ENCODE measurements at places on chromosomes 5 and 9. TPM values are rescaled to one million over a fixed set of nuclear protein-coding genes. Genes with fewer than 3 reads are reported as not detected.
A peak's percentile ranks its signal among the peaks of the same experiment; 100 is the strongest.

ZNF354C gene
- 6.8 TPM for total RNA-seq

F12 gene
- total RNA-seq, result 0.43 TPM

DNA sequence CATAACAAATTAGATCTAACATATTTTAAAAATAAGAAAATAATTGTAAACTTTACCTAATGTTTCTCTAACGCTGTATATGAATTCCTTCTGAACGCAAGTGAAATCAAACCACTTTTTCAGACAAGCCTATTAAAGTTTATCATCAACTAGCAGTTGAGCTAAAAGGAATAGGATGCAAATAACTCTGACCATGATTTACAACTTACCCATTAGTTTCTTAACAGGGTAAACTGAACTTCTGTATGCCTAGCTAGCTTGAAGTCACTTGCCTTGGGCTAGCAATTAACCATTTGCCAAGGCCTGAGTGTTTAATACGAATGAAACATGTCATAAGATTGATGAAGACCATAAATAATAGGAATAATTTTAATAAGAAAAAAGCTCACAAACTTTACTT is 762.7 kb upstream of the ARRDC3 start:
- DNase-seq, result no peak

- DNase-seq, result no peak
Observed at GRCh38 chr9:125896964-125897363, 149.8 kb downstream of the PBX3 start.

OTP gene
- not detected for total RNA-seq

GRCh38 chr9:77981332-77981731 is 50.3 kb downstream of the GNAQ start:
- DNase-seq, result no peak

GRCh38 chr5:55320571-55320970 is 12.8 kb downstream of the MTREX start:
- DNase-seq, result peak; percentile 62

FST gene
- 52.5 TPM for total RNA-seq

- peak; percentile 25 for DNase-seq
Observed at GRCh38 chr9:137828527-137829259, 48.9 kb upstream of the CACNA1B start.

GRCh38 chr5:775961-776861 is 8.3 kb downstream of the ZDHHC11B start:
- no peak for DNase-seq

ANKRD33B gene
- 1.6 TPM for total RNA-seq

All from fibroblast of villous mesenchyme (primary cell).